C1 segment of cervical spinal cord (tissue), 14 donors: ENCODE measurements at places on chromosomes 3 and 15.

- DNase-seq, result no peak
Observed at GRCh38 chr3:138786788-138787271, 47.9 kb downstream of the PIK3CB start.

- no peak for DNase-seq
Observed at GRCh38 chr3:90184861-90185260, 1077.4 kb downstream of the EPHA3 start.

DNA sequence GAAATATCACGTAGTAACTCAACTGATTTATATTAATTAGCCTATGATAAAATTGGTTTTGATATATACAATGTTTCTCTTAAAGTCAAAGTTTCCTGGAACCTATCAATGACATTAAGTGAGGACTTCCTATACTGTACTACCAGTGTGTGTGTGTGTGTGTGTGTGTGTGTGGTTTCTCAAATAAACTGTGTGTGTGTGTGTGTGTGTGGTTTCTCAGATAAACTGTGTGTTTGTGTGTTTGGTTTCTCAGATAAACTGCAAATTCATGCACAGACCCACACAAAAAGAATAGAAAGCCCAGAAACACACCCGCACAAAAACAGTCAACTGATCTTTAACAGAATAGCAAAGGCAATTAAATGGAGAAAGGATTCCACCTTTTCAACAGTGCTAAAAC, 14.5 kb upstream of the WDR5B start:
- no peak for DNase-seq

DNA sequence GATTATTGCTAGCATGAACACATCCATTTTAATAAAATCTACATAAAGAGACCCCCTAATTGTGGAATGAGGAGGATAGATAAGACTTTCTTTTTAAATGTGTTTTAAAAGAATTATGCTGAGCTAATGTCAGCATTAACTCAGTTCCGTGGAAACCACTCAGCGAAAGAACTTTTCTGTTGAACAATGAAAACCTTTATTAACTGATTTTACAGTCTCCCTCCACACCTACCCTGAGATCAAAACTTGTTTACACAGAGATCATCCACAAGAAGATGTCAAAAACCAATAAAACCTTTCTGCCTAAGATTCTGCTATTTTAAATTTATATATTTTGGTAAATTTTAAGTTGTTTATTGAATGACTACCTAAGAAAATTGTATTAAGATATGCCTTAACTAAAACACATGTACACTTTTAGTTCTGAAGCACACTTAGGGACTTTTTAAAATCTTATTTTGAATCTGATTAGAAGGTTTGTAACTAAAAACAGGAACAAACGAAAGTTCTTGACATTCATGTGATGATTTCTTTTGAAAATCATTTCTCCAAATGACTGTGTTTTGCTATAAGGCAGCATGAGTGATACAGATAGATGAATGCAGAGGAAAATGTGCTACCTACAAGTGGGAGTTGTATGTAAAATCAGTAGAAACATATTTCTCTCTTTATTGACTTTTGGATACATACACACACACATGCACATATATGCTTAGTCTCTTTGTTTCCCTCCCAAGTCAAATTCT, 369.0 kb downstream of the UNC13C start:
- DNase-seq, result no peak

DNA sequence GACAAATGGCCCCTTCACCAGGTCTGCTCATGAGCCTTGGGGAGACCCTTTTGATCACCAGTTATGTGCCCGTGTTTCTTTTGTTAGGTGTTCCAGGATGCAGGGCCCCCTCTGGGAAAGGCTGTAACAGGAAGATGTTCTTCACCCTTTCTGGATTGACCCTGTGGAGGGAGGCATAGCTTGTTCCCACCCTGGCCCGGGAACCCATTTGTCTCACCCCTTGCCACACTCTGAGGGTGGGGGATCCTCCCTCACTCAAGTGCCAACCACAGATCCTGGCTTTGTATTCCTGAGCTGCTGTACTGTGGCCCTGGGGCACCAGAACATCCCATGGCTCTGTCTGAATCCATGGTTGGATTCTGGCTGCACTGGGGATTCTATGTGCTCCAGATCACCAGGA, 18.9 kb downstream of the IL16 start:
- no peak for DNase-seq

DNA sequence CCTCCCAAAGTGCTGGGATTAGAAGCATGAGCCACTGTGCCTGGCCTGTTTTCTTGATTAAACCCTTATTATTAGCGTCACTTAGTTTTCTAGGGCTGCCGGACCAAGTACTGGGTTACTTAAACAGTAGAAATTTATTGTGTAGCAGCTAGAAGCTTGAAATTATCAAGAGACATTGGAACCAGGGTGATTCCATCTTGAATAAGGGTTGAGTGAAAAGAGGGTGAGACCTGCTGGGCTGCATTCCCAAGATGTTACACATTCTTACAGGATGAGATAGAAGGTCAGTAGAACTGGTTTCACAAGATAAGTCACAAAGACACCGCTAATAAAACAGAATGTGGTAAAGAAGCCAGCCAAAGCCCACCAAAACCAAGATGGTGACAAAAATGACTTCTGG, 18.6 kb upstream of the FSTL1 start:
- DNase-seq, result no peak

GRCh38 chr3:134459562-134459961, 26.2 kb downstream of the ANAPC13 start:
- no peak for DNase-seq

DNA sequence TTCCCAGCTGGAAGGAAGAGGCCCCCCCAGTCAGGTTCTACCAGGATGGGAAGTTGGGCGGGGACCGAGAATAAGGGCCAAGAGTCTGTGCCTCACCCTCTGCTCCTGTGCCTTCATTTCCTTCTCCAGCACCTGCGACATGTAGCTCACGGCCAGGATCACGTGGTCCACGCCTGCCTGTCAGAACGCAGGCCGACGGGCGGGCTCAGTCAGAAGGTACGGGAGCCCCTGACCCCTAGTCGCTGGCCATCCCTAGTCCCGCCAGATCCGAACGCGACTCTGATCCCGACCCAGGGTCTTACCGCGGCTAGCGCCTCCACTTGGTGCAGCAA, 489 bp downstream of the GMPPB start:
- no peak for DNase-seq

DNA sequence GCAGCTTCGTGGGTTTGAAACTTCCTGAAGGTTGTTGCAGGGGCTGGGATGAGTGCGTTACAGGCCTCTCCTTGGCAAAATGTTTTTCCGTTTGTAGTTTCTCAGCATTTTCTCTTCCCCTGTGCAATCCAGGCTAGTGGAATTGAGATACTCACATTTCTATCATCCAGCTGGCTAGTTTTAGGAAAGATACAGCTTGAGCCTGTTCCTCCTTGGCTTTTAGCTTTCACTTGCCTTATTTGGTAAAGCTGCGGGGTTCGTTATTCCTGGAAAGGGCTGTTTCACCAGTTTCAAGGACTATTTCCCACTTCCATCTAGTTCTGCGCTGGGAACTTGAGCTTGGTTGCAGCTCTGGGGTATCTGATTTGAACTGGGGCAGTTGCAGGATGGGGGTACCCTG, 90.3 kb downstream of the ITPR1 start:
- DNase-seq, result no peak

DNA sequence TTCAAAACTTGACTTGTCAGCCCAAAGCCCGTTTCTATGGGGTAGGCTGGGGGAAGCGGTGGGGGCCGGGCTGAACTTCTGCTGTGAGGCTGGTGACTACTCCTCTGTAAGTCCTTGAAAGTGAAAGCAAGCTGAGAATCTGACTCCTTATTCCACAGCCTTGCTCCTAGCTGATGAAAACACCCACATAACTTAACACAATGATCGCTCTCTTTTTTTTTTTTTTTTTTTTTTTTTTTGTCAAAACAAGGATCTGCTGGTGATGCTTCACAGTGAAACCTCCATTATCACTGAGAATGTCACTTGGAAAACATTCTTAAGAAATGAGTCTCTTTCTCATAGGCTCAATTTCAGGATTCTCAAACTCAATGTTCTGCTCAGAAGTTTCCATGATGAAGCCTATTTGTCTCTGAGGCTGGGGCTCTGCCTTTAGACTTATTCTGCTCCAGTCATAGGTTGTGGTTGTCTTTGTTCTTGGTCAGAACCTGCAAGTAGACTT, 31.4 kb upstream of the TKT start:
- DNase-seq, result no peak

GRCh38 chr3:40337136-40338108, 27.9 kb downstream of the EIF1B start:
- no peak for DNase-seq

- DNase-seq, result no peak
Observed at GRCh38 chr15:100727291-100727851, 125.0 kb downstream of the ASB7 start.

- DNase-seq, result no peak
Observed at GRCh38 chr3:150082898-150083654, 112.4 kb upstream of the PFN2 start.

DNA sequence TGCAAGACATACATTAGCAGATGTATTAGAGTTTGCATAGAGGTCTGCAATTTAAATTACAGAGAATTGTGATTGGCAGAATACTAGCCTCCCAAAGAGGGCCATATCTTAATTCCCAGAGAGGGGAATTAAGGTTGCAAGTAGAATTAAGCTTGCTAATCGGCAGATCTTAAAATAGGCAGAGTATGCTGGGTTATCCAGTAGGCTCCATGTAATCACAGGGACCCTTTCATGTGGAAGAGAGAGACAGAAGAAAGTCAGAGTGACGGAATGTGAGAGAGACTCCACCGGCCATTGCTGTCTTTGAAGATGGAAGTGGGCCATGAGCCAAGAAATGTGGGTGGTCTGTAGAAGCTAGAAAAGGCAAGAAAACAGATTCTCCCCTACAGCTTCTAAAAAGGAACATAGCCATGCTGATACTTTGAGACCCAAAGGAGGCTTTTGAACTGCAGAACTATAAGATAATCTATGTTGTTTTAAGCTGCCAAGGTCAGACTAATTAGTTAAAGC, 38.8 kb downstream of the IMPG2 start:
- no peak for DNase-seq

DNA sequence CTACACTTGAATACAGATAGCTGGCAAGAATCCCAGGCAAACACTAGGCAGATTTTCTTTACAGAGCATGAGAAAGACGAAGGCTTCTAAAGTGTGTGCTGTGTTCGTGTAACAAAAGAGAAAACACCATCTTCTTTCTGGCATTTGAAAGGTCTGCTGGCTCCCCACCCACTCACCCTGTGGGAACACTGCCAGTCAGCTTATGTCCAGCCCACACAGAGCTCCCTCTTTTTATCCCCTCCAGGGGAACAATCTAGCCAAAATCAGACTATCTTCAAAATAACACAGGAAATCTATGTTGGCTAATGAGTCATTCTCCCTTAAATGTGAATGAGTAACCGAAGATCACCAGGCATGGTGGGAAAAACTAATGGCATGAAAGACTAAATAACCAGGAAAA, 45.6 kb upstream of the PAQR5 start:
- DNase-seq, result peak; percentile 23

- no peak for DNase-seq
Observed at GRCh38 chr15:49686599-49686998, 65.8 kb downstream of the DTWD1 start.

- no peak for DNase-seq
Observed at GRCh38 chr15:75112278-75112847, 89.0 kb downstream of the PPCDC start.

DNA sequence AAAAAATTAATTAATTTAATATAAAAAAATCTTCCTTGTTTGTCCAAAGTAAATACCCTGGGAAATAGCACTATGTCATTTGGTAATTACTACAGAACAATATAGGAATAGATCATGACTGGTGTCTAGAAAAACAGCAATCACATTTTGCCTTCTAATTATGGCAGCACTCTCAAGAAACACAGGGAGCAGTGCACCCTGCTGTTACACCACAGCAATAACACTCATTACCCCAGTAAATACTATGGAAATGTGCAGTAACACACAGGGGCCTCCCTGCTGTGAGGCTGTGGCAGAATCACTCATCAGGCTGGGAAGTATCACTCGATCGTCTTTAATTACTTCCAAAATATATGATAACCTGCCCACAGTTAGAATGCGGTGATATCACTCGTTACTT, 646.0 kb downstream of the TUSC7 start:
- peak; percentile 2 for DNase-seq

GRCh38 chr3:172202797-172203196, 163.4 kb downstream of the FNDC3B start:
- DNase-seq, result no peak

- DNase-seq, result no peak
Observed at GRCh38 chr15:34275721-34276120, 50.9 kb downstream of the EMC4 start.
